ENCODE measurements at places on chromosomes 11 and 22.

DNA sequence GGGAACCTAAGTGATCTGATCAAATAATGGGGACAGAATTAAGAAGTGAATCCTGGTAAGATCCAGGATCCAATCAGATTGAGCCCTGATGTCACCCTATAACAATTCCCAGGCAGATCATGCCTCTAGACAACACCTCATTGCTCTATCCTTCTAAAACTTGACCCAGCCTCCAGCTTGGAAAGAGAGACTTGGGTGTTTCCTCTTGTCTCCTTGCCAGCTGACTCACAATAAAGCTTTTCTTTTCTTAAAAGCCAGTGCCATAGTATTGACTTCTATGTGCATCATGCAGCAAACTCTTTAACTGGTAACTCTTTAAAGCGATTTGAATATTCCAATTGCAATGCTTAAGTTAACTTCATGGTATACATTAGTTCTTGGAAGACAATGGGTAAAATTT is 109.6 kb upstream of the CHORDC1 start:
- DNase-seq: no peak

GRCh38 chr11:34644669-34645406 is 23.9 kb downstream of the EHF start:
- no peak for DNase-seq

DNA sequence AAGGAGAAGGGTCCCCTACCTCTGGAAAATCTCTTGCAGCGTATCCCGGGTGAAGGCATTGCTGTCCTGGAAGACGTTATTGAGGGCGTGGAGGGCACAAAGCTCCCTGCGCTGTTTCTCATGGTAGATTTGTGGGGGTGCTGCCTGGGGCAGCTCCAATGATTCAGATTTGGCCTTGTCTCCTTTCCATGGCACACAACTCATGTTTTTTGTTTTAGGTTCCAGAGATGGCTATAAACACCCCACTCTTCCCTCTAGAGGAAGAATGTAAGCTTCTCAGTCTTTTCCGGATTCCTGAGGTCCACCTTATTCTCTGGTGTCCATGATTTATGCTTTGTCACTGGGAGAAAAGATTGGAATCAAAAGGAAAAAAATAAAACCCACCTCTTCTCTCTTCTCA is 959 bp downstream of the JOSD1 start:
- no peak for DNase-seq

DNA sequence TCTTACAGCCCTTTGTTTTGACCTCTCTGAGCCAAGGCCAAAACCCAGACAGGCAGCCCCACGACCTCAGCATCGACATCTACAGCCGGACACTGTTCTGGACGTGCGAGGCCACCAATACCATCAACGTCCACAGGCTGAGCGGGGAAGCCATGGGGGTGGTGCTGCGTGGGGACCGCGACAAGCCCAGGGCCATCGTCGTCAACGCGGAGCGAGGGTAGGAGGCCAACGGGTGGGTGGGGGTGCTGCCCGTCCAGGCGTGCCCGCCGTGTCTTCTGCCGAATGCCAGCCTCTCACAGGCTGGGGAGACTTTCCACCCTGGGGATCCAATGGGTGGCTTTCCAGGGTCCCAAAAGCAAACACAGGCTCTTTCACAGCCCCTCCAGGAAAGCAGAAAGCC is 37.1 kb upstream of the PPP6R3 start:
- DNase-seq: no peak

DNA sequence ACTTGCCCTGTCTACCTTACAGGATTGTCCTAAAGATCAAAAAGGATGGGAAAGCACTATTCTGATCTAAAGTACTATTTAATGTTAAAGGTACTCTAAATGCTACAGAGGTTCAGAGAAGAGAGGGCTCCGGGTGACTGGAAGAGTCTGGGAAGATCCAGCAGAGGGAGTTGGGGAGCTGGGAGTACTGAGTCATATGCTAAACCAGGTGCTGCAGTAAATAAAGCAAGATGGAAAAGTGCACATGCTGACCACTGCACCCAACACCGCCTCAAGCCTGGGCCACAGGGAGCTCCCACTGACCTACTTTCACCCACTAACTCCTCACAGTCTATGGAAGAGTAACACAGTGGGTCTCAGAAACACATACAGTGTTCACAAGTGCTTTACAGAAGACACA is 49.3 kb downstream of the WT1 start:
- no peak for DNase-seq

- DNase-seq: peak; percentile 82
Measured at GRCh38 chr11:44911029-44911814, 39.5 kb downstream of the TP53I11 start.

DNA sequence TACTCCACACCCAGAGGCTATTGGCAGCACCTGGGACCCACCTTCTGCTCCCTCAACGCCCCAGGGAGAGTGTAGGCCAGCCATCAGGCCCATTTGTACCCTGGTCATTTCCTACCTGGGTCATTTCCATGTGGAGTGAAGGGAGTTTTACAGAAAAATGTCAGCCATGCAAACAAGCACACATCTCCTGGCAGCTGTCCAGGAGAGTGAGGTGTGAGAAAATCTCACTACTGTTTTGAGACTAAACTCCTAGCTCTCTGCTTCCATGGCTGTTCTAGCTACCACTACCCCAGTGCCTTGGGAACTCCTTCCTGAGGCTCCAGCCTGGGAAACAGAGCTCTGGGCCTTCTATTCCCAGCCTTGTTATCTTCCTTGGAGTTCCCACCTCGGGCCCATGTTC is 2.8 kb upstream of the TMPRSS13 start:
- DNase-seq: peak; percentile 42

- peak; percentile 35 for DNase-seq
Measured at GRCh38 chr11:534396-535209, 773 bp downstream of the HRAS start.

DNA sequence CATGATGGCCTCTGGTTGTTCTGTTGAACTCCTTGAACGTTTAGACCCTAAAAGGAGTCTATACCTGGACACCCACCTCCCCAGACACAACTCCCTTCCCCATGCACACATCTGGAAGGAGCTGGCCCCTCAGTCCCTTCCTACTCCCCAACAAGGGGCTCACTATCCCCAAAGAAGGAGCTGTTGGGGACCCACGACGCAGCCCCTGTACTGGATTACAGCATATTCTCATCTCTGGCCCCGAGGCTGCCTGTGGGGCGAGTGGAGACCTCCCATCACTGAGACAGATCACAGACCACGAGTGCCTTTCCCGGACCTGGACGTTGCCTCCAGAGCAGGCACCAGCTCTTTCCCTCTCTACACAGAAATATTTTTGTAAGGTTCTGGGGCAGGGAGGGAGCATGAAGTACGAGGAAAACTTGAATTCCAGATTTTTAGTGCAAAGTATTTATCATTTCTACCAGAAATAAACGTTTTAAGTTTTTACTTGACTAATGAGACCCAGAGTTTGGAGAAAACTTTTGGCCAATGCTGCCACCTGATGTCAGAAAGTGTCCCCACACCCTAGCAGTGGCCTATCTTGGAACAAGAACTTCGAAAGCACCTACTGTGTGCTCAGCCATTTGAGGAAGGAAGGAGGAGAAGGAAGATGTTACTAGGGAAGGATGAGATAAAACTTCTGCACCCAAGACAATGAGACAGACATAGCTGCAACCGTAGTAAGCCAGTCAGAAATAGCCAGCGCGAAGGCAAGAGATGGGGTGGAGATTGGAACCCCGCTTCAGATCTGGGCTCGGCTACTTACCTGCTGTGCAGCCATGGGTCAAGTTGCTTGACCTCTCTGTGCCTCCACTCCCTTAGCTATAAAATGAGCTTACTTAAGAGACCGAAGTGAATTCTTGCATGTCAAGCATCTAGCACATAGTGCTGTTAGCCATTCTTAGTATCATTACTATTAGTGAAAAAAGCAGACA is 10.2 kb upstream of the POU2F3 start:
- no peak for DNase-seq

GRCh38 chr11:63395697-63396096 is 26.1 kb downstream of the SLC22A9 start:
- DNase-seq: no peak

- DNase-seq: no peak
Measured at GRCh38 chr11:61325649-61326414, 7.1 kb downstream of the DDB1 start.

GRCh38 chr11:73318501-73319011 is 10.5 kb downstream of the ARHGEF17 start:
- DNase-seq: no peak

DNA sequence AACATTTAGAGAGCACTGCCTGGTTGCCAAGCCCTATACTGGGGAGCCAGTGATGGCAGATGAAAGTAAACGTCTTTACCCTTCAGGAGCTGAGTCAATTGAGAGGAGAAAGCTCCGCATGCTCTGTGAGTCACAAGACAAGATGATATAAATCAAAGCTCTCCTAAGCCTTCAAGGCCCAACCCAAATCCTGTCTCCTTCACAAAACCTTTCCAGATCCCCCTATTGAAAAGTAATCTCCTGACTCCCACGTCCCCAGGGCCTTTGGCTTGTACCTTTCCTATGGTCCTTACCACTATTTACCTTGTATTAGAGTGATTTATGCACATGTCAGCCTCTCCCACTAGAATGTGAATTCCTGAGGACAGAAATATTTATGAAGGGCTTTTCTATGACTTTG is 230.1 kb upstream of the TENM4 start:
- no peak for DNase-seq

DNA sequence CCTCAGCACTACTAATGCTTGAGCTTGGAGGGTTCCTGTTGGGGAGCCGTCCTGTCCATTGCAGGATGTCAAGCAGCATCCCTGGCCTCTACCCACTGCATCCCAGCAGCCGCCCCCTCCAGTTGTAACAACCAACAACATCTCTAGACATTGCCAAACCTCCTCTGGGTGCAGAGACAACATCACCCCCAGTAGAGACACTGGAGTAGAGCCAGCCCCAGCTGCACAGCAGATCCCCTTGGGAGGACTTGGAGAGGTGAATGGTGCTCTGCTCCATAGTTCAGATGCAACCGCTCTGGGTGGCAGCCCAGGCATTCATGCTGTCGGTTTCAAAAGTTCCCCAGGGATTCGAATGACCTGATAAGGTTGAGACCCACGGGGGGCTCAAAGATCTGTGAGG is 259.0 kb downstream of the MN1 start:
- DNase-seq: no peak

- DNase-seq: no peak
Measured at GRCh38 chr11:73939096-73939495, 11.7 kb upstream of the DNAJB13 start.

GRCh38 chr11:43984519-43985385 is 42.3 kb downstream of the C11orf96 start:
- DNase-seq: no peak

Measured in activated naive CD4-positive, alpha-beta T cell treated with anti-CD3 and anti-CD28 coated beads, Interleukin-2, amount 50 U/mL, for 16 hours (primary cell).